ENCODE measurements at places on chromosomes 16 and 17.

- no peak for DNase-seq
These were observed 6.3 kb upstream of the XPO6 start for GRCh38 chr16:28218109-28218508.

- peak; percentile 89 for DNase-seq
These were observed at the start of gene METTL23 for GRCh38 chr17:76726776-76727718. Gene METTL23 (plus strand): TSS chr17:76726839. CDS start chr17:76729711, 2,872 bp downstream.

GRCh38 chr17:82014432-82014831 is 8.2 kb downstream of the CENPX start:
- no peak for DNase-seq

- no peak for DNase-seq
These were observed 17.7 kb downstream of the VASN start for GRCh38 chr16:4389051-4389955.

DNA sequence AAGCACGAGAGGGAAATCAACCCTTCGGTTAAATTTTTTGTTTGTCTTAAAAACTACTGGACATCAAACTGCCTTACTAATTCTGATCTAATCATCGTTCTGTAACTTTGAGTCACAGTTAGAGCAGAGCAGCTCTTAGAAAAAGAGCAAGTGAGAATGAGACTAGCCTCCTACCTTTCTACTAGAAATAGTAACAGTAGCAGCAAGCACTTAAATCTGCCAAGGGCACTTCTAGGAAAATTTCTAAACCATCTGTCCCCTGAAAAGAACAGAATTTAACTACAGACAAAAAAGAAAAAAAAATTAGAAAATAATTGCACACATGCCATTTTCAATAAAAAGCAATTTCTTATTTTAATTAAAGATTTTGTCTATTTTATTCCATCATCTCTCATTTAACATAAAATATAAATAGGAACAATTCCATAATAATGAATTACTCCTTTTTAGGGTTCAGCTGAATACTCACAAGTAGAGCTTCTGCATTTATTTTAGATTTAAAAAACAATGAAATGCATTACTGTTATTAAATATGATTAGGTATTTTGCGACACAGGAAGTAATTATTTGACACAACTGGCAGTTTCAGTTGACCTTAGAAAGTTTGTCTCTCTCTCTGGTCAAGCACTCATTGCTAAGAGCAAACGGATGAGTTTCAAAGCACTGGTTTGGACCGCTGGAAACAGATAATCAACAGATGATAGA is 250.8 kb upstream of the SOX9 start:
- no peak for DNase-seq

DNA sequence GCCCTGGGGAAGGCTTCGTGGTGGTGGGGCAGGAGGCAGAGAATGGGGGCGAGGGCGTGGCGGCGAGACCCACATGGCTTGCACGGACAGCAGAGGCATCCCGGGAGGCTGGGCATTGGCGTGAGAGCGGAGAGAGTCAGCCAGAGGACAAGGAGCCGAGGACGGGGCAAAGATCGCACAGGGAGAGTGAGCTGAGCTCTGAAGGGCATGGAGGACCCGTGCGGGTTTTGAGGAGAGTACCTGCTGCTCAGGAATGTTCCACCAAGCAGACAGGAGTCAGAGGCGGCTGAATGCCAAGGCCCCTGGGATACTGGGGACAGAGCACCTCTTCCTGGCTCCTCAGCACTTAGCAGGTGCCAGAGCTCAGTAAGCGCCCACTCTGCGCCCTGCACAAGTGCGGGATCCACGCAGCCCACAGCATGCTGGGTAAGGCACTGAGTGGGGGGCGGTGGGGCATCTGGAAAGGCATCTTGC is 47.8 kb downstream of the ARHGAP27 start:
- no peak for DNase-seq

GRCh38 chr17:1123921-1124715 is 55.7 kb downstream of the ABR start:
- DNase-seq: no peak

GRCh38 chr17:30906101-30906911 is at the start of gene TEFM:
Gene TEFM (minus strand): TSS chr17:30906238. CDS start chr17:30906198, 40 bp downstream.
- peak; percentile 91 for DNase-seq

DNA sequence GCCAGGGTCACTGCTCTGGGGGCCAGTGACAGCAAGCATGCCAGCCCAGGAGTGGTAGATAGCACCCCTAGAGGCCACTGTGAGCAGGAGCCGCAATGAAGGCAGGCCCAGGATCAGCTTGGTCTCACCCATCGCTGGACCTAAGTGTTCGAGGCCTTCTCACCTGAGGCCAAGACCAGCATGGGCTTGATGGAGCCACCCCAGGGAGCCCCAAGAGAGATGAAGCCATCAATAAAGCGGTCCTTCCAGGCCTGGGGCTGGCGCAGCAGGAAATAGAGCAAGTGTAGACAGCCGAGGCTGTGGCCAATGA is 1.8 kb downstream of the LCAT start:
- DNase-seq: no peak

- no peak for DNase-seq
These were observed 360.9 kb upstream of the TNRC6C start for GRCh38 chr17:77597418-77598240.

DNA sequence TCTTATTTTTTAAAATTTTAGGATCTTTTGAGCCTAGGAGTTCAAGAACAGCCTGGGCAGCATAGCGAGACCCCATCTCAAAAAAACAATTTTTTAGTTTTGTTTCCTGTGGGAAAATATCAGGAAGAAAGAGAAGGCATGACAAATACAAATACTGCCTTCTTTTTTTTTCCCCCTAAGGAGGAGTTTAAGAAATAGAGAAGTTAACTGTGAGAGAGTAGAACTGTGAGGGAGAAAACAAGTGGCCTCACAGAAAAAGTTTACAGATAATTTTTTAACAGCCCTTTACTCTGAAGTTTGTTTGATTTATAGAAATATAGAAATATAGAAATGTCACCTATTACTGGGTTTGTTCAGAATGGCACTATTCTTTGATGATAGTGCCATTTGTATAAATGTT is 21.1 kb downstream of the TTYH2 start:
- DNase-seq: no peak

DNA sequence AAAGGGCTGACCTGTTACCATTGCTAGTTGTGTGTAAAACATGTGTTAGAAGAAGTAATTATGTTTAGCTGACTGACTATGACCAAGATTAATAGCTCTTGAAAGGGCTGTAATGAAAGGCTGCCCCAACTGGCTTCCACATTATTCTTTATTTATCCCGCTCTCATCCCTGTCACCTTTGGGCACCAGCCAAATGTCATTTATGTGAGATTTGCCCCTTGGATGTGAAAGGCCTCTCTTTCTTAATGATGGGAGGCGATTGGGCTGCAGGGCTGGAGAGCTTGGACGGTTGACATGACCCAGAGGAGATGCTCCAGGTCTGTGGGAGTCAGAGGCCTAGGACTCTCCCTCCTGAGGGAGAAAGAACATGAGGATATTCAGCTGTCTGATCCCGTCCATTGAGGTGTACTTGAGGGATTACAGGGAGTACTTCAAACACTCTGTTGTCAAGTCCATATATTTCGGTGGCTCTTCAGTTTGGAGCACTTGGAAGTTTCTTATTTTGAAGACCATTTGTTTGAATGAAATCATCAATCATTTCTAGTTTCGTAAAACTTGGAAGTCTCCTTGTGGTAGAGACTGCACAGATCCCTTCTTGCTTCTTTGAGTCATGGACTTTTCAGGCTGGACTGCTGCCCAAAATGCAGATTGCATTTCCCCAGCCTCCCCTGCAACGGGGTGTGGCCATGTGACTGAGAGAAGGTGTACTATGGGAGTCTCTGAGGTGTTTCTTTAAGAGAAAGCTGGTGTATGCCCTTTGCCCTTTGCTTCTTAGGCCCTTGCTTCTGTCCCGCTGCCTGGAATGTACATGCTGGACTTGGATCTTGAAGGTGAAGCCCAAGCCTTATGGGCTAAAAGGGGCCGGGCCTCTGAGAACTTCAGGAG is 51.3 kb downstream of the FTO start:
- DNase-seq: no peak

GRCh38 chr17:43556292-43556691 is 10.2 kb upstream of the ETV4 start:
- DNase-seq: no peak

DNA sequence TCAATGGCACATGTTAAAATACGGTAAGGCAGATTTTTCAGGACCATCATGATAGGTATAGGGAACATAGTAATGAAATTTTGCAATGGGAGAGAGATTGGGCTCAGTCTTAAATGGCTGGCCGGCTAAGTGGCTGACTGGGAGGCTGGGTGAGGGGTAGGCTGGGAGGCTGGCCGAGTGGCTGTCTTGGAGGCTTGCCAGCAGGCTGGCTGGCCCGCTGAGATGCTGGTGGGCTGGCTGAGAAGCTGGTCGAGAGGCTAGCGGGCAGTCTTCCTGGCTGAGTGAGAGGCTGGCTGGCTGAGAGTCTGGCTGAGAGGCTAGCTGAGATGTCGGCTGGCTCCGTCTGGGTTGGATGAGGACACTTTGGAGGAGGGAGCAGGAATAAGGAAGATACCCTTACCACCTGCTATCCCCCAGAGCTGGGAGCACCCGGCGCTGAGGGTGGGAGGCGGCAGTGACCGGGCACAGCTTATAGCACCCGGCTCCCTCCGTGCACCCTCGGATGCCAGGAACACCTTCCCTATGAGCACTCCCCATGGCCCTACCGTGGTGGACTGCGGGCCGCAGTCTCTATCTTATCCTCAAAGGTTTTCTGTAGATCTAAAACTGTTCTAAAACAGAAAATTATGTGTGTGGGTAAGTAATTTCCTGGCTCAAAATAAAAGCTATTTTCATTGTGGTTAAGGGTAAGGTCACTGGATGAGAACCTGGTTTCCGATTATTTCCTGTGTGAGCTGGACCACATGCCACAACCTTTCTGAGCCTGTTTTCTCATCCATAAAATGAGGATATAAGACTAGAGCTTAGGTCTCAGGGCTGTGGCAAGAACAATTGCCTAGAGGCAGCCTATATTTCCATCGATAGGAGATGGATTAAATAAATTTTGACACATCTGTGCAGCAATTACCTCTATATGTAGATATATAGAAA is 34.5 kb upstream of the TMC5 start:
- no peak for DNase-seq

- no peak for DNase-seq
These were observed 290.4 kb downstream of the TOX3 start for GRCh38 chr16:52256310-52257078.

DNA sequence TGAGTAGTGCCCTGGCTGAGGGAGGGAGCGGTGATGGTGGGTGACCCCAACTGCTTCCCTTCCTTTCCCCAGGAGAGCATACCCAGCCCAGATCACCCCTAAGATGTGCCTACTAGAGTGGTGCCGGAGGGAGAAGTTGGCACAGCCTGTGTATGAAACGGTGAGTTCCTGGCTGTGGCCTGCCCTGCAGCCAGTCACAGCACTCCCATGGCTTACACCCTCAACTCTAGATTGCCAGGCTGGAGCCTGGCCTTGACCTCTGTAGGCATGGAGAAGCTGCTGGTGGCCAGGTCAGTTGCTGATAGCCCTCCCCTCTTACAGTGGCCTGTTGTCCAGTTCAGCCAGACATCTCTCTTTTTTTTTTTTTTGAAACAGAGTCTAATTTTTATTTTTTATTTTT is 8.6 kb upstream of the NFATC3 start:
- no peak for DNase-seq

DNA sequence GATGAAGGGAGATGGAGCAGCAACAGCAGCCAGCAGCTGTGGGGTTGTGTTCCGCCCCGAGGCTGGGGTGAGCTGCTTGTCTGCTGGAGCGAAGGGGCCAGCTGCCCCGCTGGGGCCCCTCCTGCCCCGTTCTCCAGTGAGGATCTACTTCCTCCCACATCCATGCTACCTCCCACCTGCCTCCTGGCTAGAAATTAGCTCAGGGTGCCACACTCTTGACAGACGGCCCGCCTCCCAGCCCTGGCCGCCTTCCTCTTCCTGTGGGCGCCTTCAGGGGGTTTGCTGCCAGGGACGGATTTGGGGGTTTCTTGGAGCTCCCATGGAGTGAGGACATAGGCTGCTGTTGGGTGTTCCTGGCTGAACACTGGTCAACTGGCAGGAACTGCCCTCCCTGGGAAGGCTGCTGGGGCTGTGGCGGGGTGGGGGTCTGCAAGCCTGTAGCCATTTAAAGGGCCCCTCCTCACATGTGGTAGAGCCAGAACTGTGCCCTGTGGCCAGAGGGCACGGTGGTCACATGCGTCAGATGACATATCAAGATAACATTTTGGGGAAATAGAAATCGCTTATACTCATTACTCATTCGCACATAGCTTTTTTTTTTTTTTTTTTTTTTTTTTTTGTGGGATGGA is 13.1 kb downstream of the TBC1D24 start:
- DNase-seq: no peak

DNA sequence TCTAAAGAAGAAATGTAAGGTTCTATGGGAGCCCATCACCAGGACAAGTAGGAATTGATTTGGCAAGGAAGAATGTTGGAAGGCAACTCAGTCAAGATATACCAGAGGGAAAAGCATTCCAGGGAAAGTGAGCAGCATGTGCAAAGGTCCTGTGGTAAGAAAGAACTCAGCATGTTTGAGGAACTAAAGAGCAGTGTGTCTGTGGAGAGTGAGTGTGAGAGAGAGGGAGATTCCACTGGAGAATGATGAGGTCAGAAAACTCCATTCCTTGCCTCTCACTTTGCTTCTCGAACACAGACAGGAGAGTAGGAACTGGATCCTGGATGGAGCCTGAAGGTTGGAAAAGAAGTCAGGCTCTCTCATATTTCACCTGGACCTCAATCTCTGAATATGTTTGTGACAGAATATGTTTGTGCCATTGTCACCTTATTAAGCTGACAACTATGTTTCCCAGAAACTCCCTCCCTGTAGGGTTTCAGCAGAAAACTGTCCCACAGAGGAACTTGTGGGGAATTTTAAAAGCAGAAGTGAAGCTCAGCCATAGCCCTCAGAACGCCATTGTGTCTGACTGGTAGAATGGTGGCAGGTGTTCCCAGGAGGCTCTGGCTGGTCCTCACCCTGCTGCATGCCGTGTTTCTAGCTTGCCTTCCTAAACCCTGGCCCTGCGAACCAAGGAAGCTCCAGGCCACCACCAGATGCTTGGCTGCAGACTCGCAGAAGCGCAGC is 382.4 kb upstream of the XYLT1 start:
- no peak for DNase-seq

GRCh38 chr16:82888591-82889001 is 261.8 kb downstream of the CDH13 start:
- DNase-seq: no peak

DNA sequence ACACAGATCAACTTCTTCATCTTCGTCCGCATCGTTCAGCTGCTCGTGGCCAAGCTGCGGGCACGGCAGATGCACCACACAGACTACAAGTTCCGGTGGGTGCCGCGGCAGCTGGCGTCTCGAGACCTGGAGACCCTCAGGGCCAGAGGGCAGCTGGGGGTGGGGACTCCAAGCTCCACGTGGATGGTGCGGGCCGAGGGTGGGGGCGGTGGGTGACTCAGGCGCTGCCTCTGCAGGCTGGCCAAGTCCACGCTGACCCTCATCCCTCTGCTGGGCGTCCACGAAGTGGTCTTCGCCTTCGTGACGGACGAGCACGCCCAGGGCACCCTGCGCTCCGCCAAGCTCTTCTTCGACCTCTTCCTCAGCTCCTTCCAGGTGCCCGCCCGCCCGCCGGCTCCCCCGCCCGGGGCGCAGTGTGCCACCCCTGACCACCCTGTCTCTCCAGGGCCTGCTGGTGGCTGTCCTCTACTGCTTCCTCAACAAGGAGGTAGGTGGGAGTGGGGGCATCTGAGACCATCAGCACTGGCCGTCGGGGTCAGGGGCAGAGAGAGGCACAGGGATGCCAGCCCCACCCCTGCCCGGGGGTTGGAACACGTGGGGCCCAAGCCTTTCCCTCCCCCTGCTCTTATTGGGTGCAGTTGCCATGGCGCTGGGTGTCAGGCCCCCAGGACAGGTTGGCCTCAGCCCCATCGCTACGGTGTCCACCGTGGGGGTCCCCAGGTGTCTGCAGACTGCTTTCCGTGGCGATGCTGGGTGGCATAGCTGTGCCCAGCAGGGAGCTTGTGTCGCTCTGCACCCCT is 8.8 kb downstream of the GCGR start:
- no peak for DNase-seq

GRCh38 chr16:29989111-29989858 is 6.1 kb downstream of the HIRIP3 start:
- DNase-seq: no peak
